ENCODE measurements at places on chromosomes 5 and 9.

- no peak for DNase-seq
Observed at GRCh38 chr5:606526-607399, 5.4 kb upstream of the CEP72 start.

- DNase-seq, result no peak
Observed at GRCh38 chr5:94209774-94210355, 408.5 kb downstream of the KIAA0825 start.

GRCh38 chr9:95508968-95509850 lies 7.6 kb downstream of the PTCH1 start:
- peak; percentile 85 for DNase-seq

DNA sequence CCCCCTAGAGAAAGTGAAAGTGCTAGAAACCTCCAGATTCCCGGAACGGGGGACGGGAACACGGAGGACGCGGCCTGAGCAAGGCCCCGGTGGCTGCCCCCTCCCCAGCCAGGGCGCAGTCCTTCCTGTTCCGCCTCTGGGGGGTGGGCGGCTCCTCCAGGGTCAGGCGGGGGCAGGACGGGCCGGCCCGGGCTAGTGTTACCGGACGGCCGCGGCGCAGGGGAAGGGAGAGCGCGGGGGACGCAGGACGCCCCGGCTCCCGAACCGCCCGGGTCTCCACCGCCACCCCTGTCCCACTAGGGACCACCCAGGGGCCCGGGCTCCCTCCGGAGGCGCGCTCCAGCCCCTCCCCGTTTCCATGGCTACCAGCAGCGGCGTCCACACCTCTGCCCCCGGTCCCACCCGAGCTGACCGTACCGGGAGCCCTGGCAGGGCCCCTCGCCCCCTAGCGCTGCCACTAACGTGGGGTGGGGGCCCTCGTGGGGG lies 579 bp downstream of the SLC12A7 start:
- DNase-seq, result peak; percentile 71

DNA sequence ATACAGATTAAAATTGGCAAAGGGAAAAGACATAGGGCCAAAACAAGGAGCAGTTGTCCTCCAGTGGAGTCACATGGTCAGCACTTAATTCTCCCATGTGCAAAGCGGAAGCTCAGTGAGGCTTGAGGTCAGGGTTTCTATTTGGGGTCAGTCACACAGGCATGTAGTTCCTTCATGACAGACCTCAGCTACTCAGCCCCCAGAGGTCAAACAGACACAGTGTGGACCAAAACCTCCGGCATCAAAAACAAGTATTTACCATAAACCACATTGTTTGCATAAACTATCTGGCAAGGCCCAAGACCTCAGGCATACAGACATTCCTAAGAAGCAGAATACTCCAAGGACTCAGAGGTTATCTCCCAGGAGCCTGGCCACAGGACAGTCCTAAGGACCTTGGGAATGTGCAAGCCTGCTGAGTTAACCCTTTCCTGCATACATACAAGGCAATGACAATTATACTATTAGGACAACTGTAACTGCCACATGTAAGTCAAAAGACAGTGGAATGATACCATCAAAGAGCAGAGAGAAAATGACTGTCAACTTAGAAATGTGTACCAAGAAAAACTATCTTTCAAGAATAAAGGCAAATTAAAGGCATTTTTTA lies 28.7 kb upstream of the FNIP1 start:
- DNase-seq, result no peak
